ENCODE measurements at places on chromosomes 13 and 19. TPM values are rescaled to one million over a fixed set of nuclear protein-coding genes. Genes with fewer than 3 reads are reported as not detected.

DNA sequence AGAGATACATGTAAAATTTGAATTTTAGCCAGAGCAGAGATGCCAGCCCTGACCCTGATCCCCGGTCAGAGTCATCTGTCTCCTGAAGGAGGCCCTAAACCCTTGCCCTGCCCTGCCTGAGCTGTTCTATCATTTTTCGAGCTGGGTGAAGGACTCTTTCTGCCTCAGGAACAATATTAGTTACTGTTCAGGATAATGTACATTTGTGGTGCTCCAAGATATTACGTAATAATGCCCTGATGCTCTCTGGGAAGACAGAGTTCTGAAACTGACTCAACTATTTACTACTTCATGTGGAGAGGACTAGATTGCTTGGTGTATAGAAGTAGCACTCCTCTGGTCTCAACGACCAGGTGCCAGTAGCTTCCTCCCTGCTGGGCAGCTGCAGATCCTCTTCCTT is 37.9 kb upstream of the UBL3 start:
- H3K27me3 ChIP-seq, result no peaks in the 10 kb centered on the region
- DNase-seq, result no peak
- no peak overlapping the region for H3K4me3 ChIP-seq
- H3K36me3 ChIP-seq, result no peaks in the 10 kb centered on the region

- H3K4me3 ChIP-seq, result no peak overlapping the region
- DNase-seq, result no peak
- H3K4me1 ChIP-seq, result no peaks in the 10 kb centered on the region
- H3K27ac ChIP-seq, result no peak overlapping the region
These were observed 97.4 kb downstream of the FREM2 start for GRCh38 chr13:38784036-38784880.

- H3K36me3 ChIP-seq, result no peaks in the 10 kb centered on the region
- H3K27me3 ChIP-seq, result no peaks in the 10 kb centered on the region
- H3K27ac ChIP-seq, result no peak overlapping the region
- H3K4me1 ChIP-seq, result no peaks in the 10 kb centered on the region
- H3K4me3 ChIP-seq, result no peak overlapping the region
These were observed 307.5 kb downstream of the TBC1D4 start for GRCh38 chr13:75174481-75174880.

DNA sequence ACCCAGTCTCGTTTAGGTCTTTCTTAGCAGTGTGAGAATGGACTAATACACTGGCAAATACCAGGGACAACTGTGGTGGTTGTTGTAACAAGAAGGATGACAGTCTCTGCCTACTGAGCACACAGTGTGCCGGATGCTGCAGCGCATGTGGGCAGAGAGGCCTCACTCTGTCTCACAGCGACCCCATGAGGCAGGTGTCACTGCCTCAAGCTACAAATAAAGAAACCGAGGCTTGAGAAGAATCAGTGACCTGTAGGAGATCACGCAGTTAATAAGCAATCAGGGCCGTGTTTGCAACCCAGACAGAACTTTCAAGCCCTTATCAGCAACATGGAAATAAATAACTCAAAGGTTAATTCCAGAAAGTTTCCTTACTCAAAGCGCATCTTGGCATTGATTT is 40.5 kb upstream of the GAS6 start:
- H3K4me3 ChIP-seq, result no peak overlapping the region
- peaks cover 25% of the 10 kb centered on the region for H3K27me3 ChIP-seq
- no peaks in the 10 kb centered on the region for H3K36me3 ChIP-seq
- DNase-seq, result no peak
- no peak overlapping the region for H3K27ac ChIP-seq

Gene HPN
- not detected for total RNA-seq

Gene KIR2DL4
- total RNA-seq, result 0.30 TPM

Gene SMIM44
- not detected for total RNA-seq

Gene ZNF208
- total RNA-seq, result 0.73 TPM

Data from activated CD4-positive, alpha-beta T cell treated with anti-CD3 and anti-CD28 coated beads, Interleukin-2, amount 10 ng/mL, durations not matched to agents 7 days and 5 days (primary cell).